ENCODE measurements at places on chromosomes 1 and 21.

DNA sequence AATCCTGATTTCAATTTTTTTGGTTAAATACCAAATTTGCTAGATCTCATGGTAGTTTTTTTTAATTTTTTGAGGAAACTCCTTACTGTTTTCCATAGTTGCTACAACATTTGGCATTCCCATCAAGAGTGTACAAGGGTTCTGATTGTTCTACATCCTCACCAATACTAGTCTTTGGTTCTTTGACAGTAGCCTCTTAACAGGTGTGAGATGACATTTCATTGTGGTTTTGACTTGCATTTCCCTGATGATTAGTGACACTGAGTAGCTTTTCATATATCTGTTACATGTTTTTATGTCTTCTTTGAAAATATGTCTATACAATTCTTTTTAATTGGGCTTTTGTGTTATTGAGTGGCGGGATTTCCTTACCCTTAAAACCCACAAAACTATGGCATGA is 20.9 kb upstream of the RGS13 start:
- DNase-seq = no peak

DNA sequence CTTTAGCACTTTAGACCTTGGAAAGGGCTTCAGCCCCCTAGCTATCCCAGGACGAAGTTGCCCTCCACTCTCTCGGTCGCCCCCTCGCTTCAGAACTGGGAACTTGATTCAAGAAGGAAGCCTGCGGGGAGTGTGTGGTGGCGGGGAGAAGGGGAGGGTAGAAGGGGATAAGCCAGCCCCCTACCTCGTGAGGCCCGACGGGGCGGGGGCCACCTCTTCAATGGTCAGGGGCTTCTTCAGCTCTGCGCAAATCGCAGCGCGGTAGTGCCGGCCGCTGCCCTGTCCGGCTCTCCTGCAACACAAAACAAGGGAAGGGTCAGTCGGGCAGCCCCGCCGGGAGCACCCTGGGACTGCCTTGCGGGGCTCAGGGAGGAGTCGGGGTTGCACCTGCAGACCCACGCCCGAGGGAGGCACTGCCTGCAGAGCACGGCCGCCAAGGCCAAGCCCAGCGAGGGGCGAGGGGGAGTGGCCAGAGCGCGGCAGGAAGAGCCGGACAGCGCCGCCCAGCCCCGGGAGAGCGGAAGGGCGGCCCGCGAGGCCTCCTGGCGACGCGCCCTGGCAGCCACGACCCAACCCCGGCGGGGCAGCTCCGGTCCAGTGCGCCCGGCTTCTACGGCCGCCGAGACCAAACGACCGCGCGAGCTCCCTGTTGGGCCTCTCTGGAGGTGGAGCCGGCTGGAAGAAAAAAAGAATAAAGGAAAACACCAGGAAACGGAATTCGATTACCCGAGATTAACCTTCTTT is 56.2 kb upstream of the RASAL2 start:
- DNase-seq = no peak

- no peak for DNase-seq
Observed at GRCh38 chr1:212777151-212777550, 14.4 kb downstream of the NSL1 start.

DNA sequence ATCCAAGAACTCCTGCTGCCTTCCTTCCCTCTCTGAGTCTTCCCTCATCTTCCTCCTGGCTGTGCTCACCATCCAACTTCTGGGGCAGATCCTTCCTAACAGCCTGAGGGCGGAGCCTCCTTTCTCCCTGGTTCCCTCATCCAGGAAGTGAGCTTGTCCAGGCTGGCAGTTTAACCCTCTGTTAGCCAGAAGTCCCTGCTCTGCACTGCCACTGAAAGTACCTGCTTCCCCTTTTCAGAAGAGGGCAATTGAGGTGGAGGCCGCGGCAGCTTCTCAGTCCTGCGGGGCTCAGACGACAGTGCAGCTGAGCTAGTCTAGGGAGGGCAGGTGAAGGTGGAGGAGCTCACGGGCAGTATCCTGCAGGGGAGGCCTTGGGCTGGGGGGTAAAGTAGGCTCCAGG is 149.1 kb downstream of the FCRL5 start:
- DNase-seq = no peak

GRCh38 chr1:46153732-46154131 is 21.2 kb upstream of the TSPAN1 start:
- DNase-seq = no peak

GRCh38 chr1:147515045-147515869 is 26.0 kb upstream of the BCL9 start:
- peak; percentile 11 for DNase-seq

GRCh38 chr1:12407050-12407961 is 177.5 kb downstream of the VPS13D start:
- DNase-seq = no peak

- no peak for DNase-seq
Observed at GRCh38 chr1:107464827-107465226, 324.0 kb downstream of the NTNG1 start.

DNA sequence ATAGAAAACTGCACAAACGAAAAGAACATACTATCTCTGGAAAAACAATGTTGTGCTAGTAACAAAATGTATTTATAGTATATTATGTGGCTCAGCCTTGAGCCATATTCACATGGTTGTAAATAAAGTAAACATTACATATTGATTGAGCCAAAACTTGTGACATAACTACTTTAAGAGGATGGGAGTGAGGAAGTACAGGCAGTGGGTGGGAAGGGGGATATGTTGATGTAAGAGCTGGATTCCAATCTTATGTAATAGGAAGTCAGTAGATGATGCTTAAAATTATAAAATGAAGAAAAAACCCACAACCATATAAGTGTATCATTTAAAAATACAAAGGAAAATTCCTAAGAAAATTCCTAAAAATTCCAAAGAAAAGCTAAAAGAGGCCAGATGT is 42.7 kb downstream of the RHOU start:
- DNase-seq = no peak

GRCh38 chr21:38913893-38914527 is 108.3 kb downstream of the ETS2 start:
- no peak for DNase-seq

DNA sequence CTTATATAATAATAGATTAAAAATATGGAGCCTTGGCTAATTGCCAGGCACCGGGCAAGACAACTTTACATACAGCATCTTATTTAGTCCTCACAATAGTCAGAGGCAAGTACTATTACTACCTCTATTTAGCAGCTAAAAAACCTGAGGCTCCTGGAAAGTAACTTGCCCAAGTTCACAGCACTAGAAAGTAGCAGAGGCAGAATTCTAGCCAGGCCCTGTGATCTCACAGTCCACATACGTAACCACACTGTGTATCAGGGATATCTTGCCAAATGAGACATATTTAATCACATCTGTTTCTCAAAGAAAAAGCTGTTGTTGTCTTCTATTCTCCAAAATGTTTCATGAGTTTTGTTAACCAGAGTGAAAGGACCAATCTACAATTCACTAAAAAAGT is 378.5 kb downstream of the PLPP3 start:
- DNase-seq = no peak

DNA sequence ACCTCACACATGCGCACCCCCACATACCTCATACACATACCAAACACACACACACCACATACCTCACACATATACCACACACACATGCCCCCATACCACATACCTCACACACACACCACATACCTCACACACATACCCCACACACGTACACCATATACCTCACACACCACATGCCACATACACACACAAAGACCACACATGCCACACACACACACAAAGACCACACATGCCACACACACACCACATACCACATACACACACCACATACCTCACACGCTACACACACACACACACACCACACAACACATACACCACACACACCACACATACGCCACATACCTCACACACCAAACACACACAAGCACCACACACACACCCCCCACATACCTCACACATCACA is 30.0 kb downstream of the HIVEP3 start:
- DNase-seq = no peak

DNA sequence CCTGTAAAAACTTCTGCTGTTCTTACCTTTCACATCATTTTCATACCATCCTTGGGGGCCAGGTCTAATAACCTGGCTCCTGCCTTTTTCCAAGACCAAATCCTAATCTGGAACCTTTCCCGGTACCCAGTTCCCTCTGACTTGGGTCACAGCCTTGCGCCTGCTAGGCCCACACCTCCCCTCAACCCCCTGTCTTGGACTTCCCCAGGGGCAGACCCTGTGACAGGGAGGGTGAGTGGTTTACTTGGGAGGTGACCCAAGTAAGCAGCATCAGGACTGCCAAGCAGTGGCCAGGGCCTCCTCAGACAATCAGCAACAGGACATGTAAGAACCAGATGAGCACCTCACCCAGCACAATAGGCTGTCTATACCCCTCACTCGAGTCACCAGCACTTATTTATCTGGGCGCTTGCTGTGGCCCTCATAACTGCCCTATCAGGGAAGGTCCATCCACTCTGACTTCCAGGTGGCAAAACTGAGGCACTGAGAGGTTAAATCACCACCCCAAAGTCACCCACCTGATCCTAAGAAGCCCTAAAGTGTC is 124.7 kb downstream of the MATN1 start:
- no peak for DNase-seq
